Iris pigment epithelial cell (primary cell): ENCODE measurements at places on chromosomes 2 and 18.
A peak's percentile ranks its signal among the peaks of the same experiment; 100 is the strongest.

GRCh38 chr2:134227666-134228065, 26.2 kb upstream of the MGAT5 start:
- DNase-seq: no peak

DNA sequence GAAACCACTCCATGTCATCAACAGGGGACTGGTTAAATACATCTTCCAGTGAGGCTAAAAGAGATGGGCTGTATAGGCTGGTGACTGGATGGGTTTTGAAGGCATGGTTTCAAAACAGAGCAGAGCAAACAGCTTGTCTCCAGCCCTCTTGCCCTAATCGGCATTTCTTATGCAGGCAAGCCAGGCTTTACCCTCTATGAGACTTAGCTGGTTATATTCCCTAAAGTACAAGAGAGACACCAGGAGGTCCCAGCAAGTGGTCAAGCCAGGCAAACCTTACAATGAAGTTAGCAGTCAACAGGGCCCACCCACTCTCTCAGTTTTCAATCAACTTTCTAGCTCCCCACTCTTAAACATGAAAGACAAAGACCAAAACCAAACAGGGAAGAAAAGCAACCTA, 19.0 kb downstream of the OSBPL1A start:
- DNase-seq: no peak

DNA sequence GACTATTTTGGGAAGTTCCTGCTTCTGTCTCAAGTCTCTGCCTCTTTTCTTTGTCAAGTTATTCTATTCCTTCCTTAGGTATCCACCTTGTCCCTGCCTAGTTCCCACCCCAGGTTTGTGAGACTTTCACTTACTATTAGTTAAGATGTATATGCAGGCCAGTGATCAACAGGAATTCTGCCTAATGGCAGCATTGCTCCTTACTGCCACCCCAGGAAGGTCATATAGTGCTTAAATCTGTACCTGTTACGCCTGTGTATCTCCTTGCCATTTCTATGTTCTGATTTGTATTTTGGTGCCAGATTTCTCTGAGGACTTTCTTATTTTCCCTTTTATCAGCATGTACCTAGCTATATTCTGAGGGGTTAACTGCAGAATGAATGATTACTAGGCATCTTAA, 746.0 kb upstream of the TMEFF2 start:
- DNase-seq: no peak

- peak; percentile 63 for DNase-seq
These were observed 24.4 kb downstream of the ZNF892 start for GRCh38 chr2:95231723-95232122.

- DNase-seq: peak; percentile 3
These were observed 466.1 kb upstream of the MC4R start for GRCh38 chr18:60838677-60839076.

- DNase-seq: no peak
These were observed 3.1 kb upstream of the ZEB2 start for GRCh38 chr2:144522897-144523595.
